Activated CD4-positive, alpha-beta T cell treated with anti-CD3 and anti-CD28 coated beads, Interleukin-2, Interleukin-6, amounts not matched to agents 100 ng/mL and 50 ng/mL, durations not matched to agents 16 hours and 8 hours (primary cell): ENCODE measurements at places on chromosomes 6 and 20.

DNA sequence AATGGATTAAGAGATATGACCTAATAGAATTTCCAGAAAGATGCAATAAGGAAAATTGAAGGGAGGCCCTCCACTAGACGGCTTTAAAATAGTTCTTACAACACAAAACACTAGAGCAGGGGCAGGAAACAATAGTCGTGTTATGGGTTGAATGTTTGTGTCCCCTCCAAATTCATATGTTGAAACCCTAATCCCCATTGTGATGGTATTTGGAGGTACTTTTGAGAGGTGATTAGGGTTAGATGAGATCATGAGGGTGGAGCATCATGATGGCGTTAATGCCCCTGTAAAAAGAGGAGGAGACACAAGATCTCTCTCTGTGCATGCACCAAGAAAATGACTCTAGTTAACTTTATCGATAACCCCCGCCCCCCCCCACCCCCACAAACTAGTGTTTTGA lies 104.0 kb upstream of the HMGN3 start:
- DNase-seq, result no peak

- peak; percentile 52 for DNase-seq
Measured at GRCh38 chr6:73798592-73798991, 102.6 kb downstream of the CD109 start.

DNA sequence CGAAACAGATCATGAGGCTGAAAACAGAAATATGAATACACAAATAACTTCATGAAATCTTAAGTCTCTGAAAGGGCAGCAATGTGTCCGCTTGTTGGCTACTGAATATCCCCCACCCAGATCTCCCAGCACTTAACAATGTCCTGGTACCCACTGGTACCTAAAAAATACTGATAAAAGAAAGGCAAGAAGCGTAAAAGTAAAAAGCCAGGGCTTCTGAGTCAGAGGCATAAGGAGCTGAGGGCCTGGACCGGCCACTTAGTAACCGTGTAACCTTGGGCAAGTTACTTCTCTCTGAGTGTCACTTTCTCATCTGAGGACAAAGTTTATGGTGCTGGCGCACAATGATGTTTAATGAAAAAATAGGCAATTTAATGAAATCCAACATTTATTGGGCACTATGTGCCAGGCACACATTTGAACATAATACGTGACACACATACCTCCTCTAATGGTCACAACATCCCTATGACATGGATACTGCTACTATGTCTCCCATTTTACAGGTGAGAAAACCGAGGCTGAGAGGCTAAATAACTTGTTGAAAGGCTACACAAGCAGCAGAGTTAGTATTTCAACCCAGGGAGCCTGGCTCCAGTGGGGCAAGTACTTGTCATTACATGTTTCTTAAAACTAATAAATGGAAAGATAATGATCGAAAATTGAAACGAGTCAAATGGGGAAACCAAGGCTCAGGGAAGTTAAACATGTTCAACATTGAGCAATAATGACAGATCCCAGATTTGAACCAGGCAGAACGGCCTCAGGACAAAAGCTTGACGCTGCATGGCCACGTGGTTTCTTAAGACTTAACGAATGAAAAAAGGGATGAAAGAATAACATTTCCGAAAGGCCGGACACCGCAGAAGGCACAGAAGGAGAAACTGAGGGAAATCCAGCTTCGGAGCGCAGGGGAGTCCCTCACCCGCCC lies 828 bp downstream of the TP53RK start:
- DNase-seq, result no peak

- DNase-seq, result no peak
Measured at GRCh38 chr6:148044261-148044751, 298.3 kb upstream of the SASH1 start.

GRCh38 chr20:53390770-53391169 lies 202.9 kb downstream of the ZNF217 start:
- no peak for DNase-seq

DNA sequence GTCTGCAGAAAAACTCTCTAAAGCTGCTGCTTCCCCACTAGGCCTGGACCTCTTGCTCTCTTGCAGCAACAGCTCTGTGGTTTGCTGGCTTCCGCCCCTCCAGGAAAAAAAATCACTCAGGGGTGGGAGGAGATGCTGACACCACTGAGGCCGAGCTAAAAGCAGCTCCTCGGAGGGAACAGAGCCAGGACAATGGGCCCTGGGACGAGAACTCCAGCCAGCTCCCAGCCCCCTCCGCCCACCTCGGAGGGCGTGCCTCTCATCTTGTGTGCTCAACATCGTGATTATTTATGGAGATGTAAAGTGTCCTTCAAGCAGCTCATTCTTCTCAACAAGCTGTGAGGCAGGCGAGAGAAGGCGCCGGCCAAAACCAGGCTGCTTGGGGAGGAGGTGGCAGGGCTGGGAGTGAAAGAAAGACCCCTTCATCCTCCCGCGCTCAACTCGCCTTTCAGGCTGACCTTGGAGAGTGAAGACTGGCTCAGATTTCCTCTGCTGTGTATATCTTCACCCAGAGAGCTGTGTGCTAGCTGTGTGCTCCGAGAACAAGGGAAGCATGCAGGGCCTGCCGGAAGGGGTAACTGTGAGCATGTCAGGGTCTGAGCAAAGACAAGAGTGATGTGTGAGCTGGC lies 53.5 kb upstream of the LRFN2 start:
- DNase-seq, result peak; percentile 23

GRCh38 chr6:7628909-7629308 lies 38.9 kb downstream of the SNRNP48 start:
- no peak for DNase-seq

GRCh38 chr6:104325341-104326172 lies 534.2 kb downstream of the HACE1 start:
- peak; percentile 7 for DNase-seq

GRCh38 chr6:45572833-45573232 lies 195.1 kb upstream of the SUPT3H start:
- no peak for DNase-seq

DNA sequence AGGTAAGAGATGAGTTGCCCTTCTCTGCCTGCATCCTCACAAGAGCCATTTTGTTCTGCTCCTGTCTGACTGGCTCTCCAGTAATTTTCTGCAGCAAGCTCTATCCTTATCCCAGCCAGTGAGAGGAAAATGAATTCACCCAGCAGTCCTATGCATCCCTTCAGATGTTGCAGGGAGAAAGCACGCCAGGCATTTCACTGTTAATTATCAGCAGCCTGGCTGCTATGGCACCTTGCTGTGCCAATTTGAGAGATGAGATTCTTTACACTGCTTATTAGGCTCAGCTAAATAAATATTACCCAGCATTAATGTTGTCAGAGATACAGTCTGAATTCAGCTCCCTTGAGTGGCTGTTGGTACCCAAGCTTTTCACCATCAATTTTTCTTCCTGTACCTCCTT lies 61.1 kb upstream of the SNAP25 start:
- no peak for DNase-seq

GRCh38 chr6:158687506-158687905 lies 37.7 kb downstream of the SYTL3 start:
- DNase-seq, result no peak

DNA sequence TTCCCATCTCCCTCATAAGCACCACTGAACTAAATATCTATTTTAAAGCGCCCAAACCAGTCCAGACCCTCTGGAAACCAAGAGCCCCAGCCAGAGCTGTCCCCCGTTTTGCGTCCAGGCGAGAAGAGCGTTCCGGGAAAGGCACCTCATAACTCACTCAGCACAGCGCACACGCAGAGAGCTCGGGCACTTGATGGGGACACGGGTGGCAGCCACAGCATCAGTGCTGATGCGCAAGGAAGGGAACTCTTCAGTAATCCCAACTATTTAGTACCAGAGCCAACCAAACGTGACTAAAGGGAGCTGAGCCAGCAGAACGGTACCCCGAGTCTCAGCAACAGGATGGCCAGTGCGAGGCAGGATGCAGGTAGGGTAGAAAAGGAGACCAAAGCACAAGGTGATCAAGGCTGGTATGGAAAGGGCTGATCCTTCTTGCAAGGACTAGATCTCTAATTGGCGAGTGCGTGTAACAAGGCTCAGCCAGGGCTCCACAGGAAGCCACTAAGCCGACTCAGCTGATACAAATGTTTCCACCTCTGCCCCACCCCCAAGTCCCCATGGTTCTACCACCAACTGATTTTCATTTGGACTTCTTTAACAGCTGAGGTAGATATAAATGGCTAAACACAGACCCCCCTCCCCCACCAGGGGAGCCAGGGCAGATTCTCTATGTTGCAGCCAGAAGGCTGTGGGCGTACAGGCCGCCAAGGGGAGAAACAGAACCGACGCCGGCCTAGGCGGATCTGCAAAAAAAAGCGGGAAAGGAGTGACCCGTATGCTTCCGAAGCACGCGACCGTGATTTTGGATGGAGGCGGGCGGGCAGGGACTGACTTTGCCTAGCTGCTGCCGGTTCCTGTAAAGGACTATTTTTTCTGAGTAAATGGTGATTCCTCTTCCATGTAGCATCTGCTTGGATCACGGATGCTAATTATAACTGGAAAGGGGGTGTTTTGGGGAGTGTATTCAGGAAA lies 183.5 kb upstream of the COL21A1 start:
- no peak for DNase-seq

GRCh38 chr20:63150911-63151531 lies 64.9 kb downstream of the YTHDF1 start:
- DNase-seq, result no peak

- DNase-seq, result no peak
Measured at GRCh38 chr6:47524136-47524845, 46.7 kb downstream of the CD2AP start.

- no peak for DNase-seq
Measured at GRCh38 chr6:47952640-47953039, 158.4 kb downstream of the PTCHD4 start.

GRCh38 chr20:33568868-33569801 lies 79.2 kb downstream of the CBFA2T2 start:
- no peak for DNase-seq

GRCh38 chr6:70310063-70310694 lies 7.3 kb upstream of the COL9A1 start:
- DNase-seq, result peak; percentile 40

DNA sequence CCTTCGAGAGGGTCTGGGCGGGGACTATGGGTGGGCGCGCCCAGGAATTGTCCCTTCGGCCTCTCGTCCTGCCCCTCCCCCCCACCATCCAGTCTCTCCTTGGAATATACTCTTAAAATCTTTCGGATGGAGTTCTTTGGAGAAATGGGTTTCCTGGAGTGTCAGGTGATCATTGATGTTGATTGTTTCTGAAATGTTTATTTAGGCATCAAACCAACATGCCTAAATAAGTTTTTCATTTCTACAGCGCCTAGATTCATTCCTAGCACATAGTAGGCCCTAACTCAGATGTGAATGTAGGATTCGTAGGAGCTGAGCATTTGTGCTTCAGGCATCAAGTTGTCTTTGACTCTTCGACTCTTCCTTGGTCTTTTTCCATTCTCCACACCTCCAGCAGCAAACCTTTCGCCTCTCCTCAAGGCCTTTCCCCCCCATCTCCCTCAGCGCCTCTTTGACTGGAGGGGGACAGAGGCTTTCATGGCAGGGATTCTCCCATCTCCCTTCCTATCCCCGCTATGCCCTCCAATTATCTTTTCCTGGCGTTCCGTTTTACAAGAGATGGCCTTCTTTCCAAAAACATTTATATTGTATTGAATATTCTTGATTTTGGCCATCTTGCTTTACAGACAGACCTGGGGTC lies 610 bp downstream of the CASP8AP2 start:
- no peak for DNase-seq

DNA sequence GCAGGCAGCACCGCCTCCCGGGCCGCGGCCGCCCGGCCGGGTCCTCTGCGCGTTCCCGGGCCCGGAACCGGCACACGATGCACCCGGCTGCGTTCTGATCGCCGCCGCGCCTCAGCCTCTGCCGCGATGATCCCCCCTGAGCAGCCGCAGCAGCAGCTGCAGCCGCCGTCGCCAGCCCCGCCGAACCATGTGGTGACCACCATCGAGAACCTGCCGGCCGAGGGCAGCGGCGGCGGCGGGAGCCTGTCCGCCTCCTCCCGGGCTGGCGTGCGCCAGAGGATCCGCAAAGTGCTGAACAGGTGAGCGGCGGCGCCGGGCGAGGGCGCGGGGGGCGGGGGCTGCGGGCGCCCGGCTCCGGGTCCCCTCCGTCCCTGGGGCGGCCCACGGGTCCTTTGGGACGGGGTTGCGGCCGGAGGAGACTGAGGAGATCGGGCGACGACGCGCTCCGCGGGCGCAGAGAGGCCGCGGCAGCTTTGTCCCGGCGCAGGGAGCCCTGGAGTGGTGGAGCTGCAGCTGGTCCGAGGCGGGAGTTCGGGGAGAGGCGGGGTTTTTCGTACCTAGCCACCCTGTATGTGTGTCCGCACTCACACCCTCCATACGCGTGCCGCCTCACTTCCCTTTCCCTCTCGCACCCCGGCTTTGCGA lies 659 bp downstream of the SLC35F1 start:
- DNase-seq, result no peak

GRCh38 chr20:316316-317068 lies 8.9 kb upstream of the SOX12 start:
- DNase-seq, result no peak

GRCh38 chr6:117025310-117025709 lies 148.3 kb downstream of the RFX6 start:
- no peak for DNase-seq

DNA sequence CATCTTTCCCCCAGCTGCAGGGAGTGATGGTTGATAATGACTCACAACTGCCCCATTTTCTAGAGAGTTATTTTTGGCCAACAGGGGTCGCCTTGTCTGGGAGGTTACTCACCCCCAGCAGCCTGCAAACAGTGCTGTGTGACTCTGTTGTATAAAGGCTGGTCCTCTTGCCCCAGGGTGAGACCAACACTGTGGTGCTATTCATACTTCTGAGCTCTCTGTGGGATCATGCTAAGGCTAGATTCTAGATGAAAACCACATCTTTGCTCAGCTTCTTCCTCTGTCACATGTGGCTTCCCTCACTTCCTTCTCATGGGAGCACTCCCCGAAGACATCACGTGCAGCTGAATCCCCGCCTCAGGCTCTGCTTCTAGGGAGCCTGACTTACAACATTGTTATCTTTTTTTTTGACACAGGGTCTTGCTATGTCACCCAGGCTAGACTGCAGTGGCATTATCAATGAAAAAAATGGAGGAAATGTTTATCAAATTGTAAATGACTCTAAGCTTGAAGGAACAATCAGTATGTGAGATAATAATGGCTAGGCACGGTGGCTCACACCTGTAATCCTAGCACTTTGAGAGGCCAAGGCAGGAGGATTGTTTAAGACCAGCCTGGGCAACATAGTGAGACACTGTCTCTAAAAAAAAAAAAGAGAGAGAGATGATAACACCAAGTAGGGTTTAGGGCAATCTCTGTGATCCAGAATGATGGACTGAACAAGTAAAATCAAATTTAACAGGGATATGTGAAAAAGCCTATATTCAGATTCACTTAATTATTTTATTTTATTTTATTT lies 55.7 kb upstream of the SLC23A2 start:
- DNase-seq, result peak; percentile 85

- no peak for DNase-seq
Measured at GRCh38 chr20:20665606-20666332, 46.7 kb downstream of the RALGAPA2 start.

DNA sequence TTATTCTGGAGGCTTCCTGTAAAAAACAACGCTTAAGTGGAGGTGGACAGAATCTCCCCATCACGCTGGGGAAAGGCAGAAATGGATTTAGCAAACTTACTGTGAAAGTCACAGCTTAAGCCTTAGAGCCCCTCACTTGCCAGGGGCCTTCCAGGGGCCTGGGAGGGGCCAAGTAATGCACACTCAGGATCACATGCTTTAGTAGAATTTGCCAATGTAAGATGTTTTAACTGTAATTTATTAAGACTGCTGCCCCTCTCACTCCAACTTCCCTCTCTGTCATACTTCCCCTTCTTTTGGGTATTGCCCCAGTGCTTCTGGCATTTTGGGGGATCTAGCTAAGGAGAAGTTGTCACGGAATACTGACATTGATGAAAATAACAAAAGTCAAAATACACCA lies 12.6 kb upstream of the ADA start:
- DNase-seq, result no peak
